ENCODE measurements at places on chromosomes 5 and 9. TPM values are rescaled to one million over a fixed set of nuclear protein-coding genes. Genes with fewer than 3 reads are reported as not detected.

DPYSL3 gene
- 92.2 TPM for total RNA-seq

- H3K4me3 ChIP-seq: no peak overlapping the region
- H3K4me1 ChIP-seq: no peaks in the 10 kb centered on the region
- H3K27me3 ChIP-seq: no peaks in the 10 kb centered on the region
Measured at GRCh38 chr5:113204525-113205161, 228.0 kb downstream of the DCP2 start.

DNA sequence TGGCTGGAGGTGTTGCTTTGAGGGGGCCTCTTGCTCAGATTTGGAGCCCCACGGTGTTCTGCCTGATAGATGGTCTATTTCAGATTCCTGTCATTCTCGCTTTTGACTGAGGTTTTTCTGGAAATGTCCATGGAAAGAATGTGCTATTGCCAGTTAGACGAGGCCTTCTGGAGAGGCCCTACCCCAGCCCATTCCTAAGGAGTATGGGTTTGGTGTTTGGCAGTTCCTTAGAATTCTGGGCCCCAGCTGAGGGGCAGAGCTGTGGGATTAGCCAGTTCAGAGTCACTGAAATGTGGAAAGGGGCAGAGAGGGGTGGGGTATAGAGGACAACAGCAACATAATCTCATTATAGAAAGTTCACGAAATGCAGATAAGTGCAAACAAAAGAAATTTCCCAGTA lies 50.5 kb downstream of the GALNT10 start:
- DNase-seq: no peak
- no peaks in the 10 kb centered on the region for H3K27me3 ChIP-seq

- H3K27me3 ChIP-seq: no peaks in the 10 kb centered on the region
- peak; percentile 85 for DNase-seq
- H3K36me3 ChIP-seq: no peaks in the 10 kb centered on the region
Measured at GRCh38 chr9:129458663-129459546, 162.0 kb downstream of the C9orf50 start.

- peaks cover 28% of the 10 kb centered on the region for H3K27me3 ChIP-seq
- DNase-seq: no peak
- H3K27ac ChIP-seq: peak overlapping the region; percentile 24
Measured at GRCh38 chr9:134186471-134187109, 22.2 kb upstream of the RNU6ATAC start.

Data from stomach (tissue), 19 donors.